ENCODE measurements at places on chromosomes 1 and 21.

DNA sequence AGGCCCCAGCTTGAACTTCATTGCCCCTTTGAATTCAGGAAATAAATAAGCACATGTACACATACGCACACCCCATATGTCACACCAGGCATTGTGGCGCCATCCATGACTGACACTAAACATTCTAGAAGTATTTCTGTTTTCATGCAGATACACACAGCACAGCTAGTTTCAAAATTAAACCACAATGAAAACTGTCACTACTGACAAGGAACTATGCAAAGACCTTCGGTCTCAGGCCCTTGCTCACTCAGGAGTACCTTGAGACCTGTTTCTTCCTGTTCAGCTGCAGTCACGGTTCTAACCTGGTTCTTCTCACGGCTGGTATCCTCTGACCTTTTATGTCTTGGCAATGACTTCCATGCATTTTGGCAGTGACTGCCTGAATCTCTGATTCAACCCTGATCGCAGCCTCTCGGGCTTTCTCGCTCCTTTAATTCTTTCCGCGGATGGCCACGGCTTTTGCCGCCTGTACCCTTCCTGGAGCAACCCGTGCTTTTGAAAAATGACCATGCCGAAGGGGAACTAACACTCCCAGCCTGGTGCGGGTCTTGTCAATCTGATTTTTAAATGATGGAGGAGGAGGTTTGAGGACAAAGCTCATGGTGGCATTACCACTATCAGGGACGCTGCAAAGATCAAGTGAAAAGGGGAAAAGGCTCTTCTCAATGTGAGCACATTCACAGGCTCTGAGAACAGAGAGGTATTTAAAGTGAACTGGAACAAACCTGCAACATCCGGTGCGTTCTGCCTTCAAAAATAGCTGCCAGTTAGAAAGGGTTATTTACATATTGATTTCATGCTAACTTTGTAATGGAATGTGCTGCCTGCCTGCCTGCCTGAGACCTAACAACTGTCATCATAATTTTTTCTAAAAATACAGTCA is 384.6 kb downstream of the RRAGC start:
- peaks cover 58% of the 10 kb centered on the region for H3K27me3 ChIP-seq
- ATAC-seq: no peak
- H3K27ac ChIP-seq: no peak overlapping the region
- H3K36me3 ChIP-seq: no peaks in the 10 kb centered on the region
- no peak overlapping the region for H3K4me3 ChIP-seq

DNA sequence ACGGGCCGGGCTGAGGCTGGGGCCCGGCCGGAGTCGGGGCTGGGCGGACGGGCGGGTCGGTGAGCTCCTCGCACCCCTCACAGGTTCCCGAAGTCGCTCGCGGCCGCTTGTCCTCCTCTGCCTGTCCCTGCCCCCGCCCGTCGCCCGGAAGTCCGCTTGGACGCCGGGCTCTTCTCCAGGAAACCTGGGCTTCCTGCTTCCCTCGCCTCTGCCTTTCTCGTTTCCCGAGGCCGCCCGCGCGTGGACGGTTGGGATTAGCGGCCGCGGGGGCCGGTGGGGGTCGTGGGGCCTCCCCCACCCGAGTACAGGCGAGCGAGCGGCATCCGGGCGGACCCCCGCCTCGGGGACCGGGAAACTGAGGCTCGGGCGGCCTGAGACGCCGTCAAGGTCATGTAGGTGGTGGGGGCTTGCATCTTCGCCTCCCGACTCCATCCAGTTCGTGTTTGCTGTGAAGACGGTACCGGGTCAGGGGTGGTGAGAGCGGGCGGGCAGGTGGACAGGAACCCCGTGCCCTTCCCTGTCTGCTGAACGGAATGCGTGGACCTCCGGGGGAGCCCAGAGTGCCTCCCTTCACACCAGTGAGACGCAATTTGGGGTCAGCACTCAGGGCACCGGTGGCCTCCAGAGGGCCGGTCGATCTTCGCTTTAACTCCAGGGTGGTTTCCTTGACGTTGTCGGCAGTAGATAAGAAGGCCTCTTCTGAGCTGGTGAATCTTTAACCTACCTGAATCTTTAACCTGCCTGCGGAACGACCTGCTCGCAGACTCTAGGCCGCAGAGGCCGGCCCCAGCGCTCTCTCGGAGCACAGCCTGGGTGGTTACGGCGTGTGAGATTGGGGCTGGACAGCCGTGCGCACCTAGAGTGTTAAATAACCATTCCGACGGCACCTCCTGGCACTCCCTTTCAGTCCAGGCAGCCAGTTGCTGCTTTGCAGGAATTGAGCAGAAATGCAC is 686 bp downstream of the ARF1 start:
- ATAC-seq: peak; percentile 19
- no peaks in the 10 kb centered on the region for H3K27me3 ChIP-seq
- H3K27ac ChIP-seq: peak overlapping the region; percentile 100

GRCh38 chr1:62774971-62775595 is 8.8 kb upstream of the ATG4C start:
- H3K27me3 ChIP-seq: no peaks in the 10 kb centered on the region
- H3K4me1 ChIP-seq: no peaks in the 10 kb centered on the region
- H3K27ac ChIP-seq: no peak overlapping the region
- no peaks in the 10 kb centered on the region for H3K36me3 ChIP-seq
- no peak for ATAC-seq

GRCh38 chr1:75449998-75450397 is 160.9 kb downstream of the SLC44A5 start:
- H3K36me3 ChIP-seq: no peaks in the 10 kb centered on the region
- H3K4me1 ChIP-seq: no peaks in the 10 kb centered on the region
- no peak overlapping the region for H3K27ac ChIP-seq
- no peak overlapping the region for H3K4me3 ChIP-seq
- H3K27me3 ChIP-seq: no peaks in the 10 kb centered on the region

DNA sequence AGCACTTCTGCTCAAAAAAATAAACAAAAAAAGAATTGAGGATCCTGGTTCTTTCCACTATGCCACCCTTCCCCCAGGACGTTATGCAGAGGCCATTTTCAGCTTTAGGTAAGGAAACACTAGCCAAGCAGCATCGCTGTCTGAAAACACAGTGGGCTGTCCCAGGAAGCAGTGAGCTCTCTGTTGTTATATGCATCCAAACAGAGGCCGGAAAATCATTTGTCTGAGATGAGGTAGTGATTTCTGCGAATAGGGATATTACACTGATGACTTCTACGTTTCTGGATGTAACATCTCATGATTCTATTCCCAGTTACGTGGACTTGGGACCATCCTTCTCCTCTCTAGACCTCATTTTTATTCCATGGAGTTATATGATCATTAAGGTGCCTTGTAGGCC is 137.2 kb downstream of the OMA1 start:
- no peaks in the 10 kb centered on the region for H3K36me3 ChIP-seq
- H3K4me1 ChIP-seq: no peaks in the 10 kb centered on the region
- H3K27ac ChIP-seq: no peak overlapping the region
- H3K27me3 ChIP-seq: no peaks in the 10 kb centered on the region
- ATAC-seq: no peak

DNA sequence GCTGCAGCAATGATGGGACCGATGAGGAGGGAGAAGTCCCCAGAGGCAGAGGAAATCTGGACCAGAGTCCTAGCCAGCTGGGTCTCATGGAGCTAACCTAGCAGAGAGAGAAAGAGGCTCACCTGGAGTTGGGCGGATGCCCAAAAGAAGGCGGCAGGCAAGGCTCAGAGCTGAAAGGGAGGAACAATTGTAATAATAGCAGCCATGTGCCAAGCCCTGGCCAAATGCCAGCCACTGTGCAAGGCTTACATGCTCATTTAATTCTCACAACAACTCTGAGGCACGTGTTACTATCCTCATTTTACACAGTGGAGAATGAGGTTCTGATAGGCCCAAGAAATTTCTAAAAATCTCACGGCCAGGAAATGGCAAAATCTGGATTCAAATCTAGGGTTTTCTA is 50.0 kb upstream of the ZNF648 start:
- H3K4me1 ChIP-seq: no peaks in the 10 kb centered on the region
- ATAC-seq: no peak
- peaks cover 11% of the 10 kb centered on the region for H3K27me3 ChIP-seq
- no peak overlapping the region for H3K27ac ChIP-seq
- H3K4me3 ChIP-seq: no peak overlapping the region

- H3K27ac ChIP-seq: no peak overlapping the region
- H3K36me3 ChIP-seq: no peaks in the 10 kb centered on the region
- H3K4me1 ChIP-seq: no peaks in the 10 kb centered on the region
- H3K27me3 ChIP-seq: no peaks in the 10 kb centered on the region
Observed at GRCh38 chr1:46011121-46011695, 121.2 kb downstream of the PIK3R3 start.

- no peak for ATAC-seq
- no peaks in the 10 kb centered on the region for H3K36me3 ChIP-seq
- no peaks in the 10 kb centered on the region for H3K4me1 ChIP-seq
- H3K27me3 ChIP-seq: peaks cover 31% of the 10 kb centered on the region
Observed at GRCh38 chr21:35855484-35855883, 204.8 kb downstream of the SETD4 start.
